Thymus (tissue), 14 donors: ENCODE measurements at places on chromosomes 5 and 9. TPM values are rescaled to one million over a fixed set of nuclear protein-coding genes. Genes with fewer than 3 reads are reported as not detected.

GRCh38 chr5:137448868-137449267 is 50.3 kb downstream of the SPOCK1 start:
- no peak for DNase-seq

GRCh38 chr5:72418271-72418670 is 88.9 kb downstream of the ZNF366 start:
- no peak for DNase-seq

GRCh38 chr5:96743065-96743768 is 64.5 kb downstream of the ERAP1 start:
- DNase-seq: no peak

DNA sequence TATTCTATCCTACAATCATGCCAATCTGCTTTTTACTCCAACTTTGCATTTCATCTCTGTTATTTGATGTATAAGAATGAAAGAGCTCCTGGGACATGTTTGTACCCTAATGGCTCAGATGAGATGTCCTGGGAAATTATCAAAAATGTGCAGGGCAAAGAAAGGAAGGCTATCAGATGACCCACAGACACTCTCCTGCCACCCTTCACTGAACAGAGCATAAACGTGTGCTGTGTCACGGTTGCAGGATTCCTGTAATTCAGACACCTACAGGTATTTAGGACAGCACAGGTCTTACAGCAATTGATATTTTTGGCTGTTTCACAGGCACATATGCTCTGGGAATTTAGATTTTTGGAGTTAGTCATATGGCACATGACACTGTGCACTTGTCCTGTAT is 149.2 kb upstream of the GAS1 start:
- no peak for DNase-seq

GRCh38 chr5:7679663-7680062 is 171.3 kb downstream of the CFAP90 start:
- no peak for DNase-seq

- no peak for DNase-seq
Measured at GRCh38 chr9:976258-976942, at the start of gene DMRT3. TSS of gene DMRT3 (plus strand) at chr9:976655. CDS start at chr9:977002, 347 bp downstream.

GRCh38 chr5:3287516-3287915 is 308.1 kb upstream of the IRX1 start:
- DNase-seq: no peak

DNA sequence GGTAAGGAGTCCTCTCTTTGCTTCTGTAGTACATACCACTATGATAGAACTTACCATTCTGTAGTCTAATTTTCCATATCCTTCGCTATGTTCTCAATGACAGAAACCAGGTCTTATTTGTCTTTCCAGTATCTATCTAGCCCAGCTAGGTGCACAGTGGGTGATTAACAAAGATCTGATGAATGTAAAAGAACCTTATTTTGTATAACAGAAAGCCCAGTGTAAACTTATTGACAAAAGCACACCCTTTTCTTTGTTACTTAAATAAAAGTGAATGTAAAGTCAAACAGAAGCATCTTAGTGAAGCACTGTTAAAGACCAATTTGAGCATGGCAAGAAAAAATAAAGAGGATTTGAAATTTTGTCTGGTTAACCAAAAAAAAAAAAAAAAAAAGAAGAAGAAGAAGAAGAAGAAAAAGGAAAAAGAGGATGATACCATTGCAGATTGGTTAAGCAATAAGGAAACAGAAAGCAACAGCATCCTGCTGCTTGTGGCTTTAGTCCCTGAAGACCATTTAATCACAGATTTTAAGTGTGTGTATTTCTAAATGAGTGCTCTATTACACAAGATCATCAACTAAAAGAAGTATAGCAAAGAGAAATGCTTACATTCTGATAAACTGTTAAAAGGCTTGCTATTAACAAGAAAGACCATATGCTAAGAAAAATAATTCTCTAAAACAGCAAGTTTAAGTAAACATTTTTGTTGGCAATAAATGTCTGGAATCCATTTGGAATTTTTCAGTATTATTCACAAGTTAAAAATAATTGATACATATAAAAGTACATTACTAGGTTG is 21.2 kb downstream of the MEGF9 start:
- DNase-seq: no peak

- DNase-seq: no peak
Measured at GRCh38 chr5:180135128-180135955, 63.8 kb upstream of the RNF130 start.

- no peak for DNase-seq
Measured at GRCh38 chr9:109652112-109652511, 127.9 kb upstream of the PALM2AKAP2 start.

- no peak for DNase-seq
Measured at GRCh38 chr5:95350631-95351030, 40.5 kb upstream of the FAM81B start.

- DNase-seq: peak; percentile 65
Measured at GRCh38 chr9:136787690-136788400, 3.3 kb upstream of the TMEM141 start.

DNA sequence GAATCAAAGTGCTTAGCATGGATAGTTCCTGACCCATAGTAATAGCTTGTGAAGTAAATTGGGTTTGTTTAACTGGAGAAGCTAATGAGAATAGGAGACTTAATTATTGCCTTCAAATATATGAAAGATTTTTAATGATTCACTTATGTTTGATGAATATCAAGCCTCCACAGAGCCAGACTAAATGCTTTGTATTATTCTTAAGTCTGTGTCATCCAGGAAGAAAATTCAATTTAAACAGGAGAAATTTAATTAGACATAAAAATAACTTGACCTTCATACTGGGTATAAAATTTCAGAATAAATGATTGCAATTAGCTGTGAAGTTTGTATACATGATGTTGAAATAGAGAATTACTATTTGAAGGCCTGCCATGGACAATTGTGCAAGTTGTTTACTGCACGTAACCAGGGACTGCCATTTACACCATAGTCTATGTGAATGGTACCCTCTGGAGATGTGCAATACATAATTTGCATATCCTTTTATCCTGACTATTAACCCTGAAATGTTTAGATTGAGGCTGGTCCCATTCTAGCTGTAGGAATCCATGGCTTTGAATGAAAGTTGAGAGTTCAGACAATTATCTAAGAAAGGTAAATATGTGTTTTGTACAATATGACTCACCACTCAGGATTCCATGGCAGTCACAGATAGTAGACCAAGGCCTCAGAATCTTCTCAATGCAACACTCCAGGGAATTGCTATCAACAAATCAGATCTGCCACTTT is 133.5 kb upstream of the IL12B start:
- DNase-seq: no peak

- DNase-seq: no peak
Measured at GRCh38 chr5:172114875-172115422, 73.1 kb downstream of the STK10 start.

- no peak for DNase-seq
Measured at GRCh38 chr5:76590027-76590426, 33.2 kb downstream of the F2RL2 start.

DNA sequence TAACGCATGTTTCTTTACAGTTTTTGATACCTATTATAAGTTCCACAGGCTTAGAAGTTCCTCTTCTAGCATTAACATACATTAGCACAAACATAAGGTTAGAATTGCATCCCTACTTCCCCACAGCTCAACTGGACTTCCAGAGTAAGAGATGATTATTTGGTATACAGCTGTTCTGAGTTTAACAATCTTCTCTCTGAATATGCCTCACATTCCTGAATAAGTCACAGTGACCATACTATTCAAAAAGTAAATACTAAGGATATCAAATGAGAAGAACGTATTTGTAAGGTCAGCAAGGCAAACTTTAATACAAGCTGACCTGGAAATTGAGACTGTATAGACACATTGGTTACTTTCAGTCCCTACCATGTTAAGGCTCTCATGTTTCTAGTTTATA is 21.3 kb downstream of the NR6A1 start:
- no peak for DNase-seq

Gene JMY
- polyA plus RNA-seq: 7.3 TPM

Gene PDLIM4
- 38.4 TPM for polyA plus RNA-seq

Gene KIF20A
- polyA plus RNA-seq: 3.7 TPM

Gene KCNN2
- 1.1 TPM for polyA plus RNA-seq

Gene MEF2C
- 8.0 TPM for polyA plus RNA-seq

Gene G3BP1
- polyA plus RNA-seq: 48.2 TPM
